Sciatic nerve (tissue), 2 donors: ENCODE measurements at places on chromosomes 2 and 18. TPM values are rescaled to one million over a fixed set of nuclear protein-coding genes. Genes with fewer than 3 reads are reported as not detected.

APOB gene
- 2.9 TPM for total RNA-seq

CNTNAP5 gene
- not detected for total RNA-seq

MATN3 gene
- 8.8 TPM for total RNA-seq

ABHD1 gene
- 3.6 TPM for total RNA-seq

GALNT13 gene
- 0.49 TPM for total RNA-seq

LRRC30 gene
- total RNA-seq, result not detected

CRYGD gene
- not detected for total RNA-seq

SP140 gene
- 4.4 TPM for total RNA-seq

DPYSL5 gene
- total RNA-seq, result not detected

TUBA3D gene
- not detected for total RNA-seq

UGT1A10 gene
- total RNA-seq, result not detected

CNGA3 gene
- not detected for total RNA-seq
